Lower leg skin (tissue), 4 donors: ENCODE measurements at places on chromosomes 13 and 19.
A peak's percentile ranks its signal among the peaks of the same experiment; 100 is the strongest.

DNA sequence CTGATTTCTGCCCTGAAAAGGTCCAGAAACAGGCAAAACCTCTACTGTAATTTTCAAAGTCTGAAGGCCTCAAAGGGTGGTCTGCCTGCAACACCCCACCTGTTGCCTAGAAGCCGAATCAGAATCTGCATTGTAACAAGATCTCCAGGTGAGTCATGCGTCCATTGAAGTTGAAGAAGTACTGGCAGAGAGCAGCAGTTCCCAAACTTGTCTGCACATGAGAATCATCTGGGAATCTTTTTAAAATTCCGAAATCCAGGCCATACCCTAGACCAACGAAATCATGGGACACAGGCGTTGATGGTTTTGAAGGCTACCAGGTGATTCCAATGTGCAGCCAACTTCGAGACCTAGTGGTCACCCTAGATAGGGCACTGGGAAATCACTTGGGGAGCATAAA, 16.0 kb upstream of the CLN5 start:
- no peak for DNase-seq

- no peak for DNase-seq
Measured at GRCh38 chr19:40261631-40262030, 23.5 kb downstream of the AKT2 start.

DNA sequence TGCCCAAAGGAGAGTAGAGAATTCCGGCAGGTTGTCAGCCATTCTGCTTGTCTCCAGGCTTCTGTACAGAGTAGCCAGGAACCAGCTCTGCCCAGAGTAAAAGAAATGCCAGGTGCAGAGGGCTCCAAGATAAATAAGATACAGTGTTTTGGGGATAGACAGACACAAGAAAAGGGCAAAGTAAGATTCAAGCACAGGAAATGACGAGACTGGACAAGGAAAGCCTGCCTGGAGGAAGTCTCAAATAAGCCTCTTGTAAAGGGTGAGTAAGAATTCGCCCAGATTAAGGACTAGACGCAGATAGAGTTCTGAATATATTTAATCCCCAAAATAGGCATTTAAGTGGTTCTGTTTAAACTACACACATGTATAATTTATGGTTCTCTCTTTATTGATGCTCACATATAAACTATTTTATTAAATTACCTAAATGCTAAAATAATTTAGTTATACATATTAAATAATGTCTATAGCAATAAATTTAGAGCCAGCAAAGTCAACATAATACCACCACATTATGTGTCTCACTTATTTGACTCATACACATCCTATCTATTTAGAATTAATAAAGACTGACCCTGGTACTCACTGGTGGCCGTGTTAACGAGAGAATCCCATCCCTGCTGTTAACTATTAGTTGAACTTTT, 98.4 kb upstream of the RAP2A start:
- DNase-seq, result no peak

DNA sequence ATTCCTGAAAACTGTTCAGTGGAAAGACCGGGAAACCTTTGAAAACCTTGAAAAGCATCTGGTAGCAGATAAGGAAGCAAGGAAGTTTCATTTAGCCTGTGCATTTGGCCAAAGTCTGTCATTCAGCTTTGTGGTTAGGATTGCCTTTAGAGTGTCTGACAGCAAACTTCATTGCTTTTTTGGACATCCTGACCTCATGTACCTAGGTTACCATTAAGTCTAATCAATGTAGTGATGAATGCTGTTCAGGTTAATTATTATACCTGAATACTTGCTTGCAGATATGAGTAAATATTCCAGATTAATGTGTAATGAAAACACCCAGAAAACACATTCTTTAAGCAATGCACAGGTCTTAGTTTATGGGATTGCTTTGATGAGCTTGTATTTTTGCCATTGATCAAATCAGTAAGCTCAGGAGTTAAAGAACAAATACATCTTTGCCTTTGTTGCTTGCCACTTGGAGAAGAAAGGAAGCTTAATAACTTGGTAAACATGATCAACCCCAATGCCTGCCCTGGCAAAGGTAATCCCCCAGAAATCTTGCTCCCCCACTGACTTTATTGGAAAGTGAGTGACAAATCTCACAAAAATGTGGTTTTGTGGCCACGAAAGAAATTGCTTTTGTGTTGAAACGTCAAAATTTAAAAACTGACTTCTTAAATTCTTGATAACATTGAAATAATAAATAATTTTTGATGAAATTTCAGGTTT, 87.4 kb downstream of the SLC15A1 start:
- DNase-seq, result no peak

DNA sequence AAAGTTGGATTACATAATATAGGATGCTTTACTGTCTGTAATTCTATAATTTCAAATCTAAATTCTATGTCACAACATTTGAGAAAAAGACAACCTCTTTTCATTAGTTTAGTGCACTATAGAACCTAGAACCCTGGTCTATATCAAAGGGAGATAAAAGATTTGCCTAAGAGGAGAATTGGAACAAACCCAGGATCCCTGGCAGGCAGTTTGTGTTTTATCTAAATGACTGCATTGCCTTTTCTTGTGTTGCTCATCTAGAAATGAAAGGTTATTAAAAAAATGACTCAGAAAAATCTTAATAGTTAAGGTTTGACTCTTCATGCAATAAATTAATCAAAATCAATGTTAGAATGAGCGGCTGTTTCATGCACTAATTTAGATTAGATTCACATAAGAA, 96.7 kb downstream of the PCDH9 start:
- DNase-seq, result no peak

- no peak for DNase-seq
Measured at GRCh38 chr13:21076253-21076652, 14.9 kb upstream of the LATS2 start.

DNA sequence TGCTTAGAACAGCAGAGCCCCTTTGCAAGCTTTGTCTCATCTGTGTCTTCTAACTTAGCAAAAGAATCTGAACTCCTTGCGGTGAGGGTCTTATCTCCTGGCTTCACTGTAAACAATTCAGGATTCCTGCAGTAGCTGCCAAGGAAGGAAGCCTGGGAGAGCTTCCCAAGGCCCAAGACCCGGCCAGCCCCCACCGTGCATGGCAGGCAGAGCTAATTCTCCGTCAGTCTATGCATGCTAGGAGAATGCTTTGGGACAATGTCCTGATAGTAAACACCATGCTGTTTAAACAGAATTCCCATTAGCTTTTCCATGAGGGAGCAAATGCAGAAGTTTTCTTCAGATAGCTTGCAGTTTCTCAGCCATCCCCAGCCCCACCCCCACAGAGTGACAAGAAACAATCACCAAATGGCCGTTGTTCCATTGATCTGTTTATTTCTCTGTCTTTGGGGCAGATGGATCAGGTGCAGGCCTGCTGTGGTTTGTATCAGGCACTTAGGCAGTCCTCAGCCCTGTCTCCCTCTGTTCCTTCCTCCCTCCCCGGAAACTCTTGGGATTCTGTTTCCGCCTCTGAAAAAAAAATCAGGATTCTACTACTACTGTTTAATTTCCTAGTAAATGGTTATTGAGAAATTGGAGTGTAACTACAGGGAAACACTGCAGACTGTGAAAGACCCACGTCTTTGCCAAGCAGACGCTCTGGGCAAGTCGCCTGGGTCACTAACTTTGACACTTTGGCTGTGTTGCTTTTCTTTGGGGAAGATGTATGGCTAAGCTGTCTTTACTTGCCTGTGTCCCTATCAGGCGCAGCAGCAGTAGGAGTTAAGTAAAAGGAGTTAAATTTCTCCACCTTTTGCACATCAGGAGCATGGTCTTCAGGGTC, 40.7 kb upstream of the SPATA13 start:
- DNase-seq, result no peak

DNA sequence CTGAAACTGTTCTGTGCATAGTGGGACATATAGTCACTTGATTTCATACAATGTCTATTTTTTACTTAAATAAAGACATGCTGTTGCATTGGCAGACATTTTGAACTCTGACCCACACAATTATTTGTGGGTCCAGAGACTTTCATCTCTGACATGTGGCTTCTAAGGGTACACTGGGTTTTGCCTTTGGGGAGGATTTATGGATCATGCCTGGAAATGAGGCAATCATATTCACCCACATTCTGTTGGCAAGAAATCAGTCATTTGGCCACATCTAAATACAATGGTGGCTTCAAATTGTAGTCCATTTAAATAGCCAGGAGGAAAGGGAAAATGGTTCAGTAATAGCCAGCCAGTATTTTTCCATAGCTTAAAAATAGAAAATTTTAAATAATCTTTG, 238.3 kb upstream of the KLF12 start:
- no peak for DNase-seq

DNA sequence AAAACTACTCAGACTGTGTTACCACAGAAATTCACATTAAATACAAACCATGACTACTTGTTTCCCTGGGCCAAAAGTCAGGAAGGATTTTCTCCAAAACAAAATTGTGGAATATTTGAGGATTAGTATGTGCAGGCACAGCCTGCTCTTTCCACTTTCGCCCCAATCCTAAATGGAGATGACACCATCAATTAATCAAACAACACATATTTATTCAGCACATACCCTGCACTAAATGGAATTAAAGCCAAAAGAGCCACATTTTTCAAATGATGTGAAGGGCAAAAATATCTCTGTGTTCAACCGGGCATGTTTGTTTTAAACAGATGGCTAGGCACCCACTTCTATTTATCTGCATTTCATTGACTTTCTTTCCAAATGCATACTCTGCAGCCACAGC, 523.1 kb downstream of the DCT start:
- no peak for DNase-seq

DNA sequence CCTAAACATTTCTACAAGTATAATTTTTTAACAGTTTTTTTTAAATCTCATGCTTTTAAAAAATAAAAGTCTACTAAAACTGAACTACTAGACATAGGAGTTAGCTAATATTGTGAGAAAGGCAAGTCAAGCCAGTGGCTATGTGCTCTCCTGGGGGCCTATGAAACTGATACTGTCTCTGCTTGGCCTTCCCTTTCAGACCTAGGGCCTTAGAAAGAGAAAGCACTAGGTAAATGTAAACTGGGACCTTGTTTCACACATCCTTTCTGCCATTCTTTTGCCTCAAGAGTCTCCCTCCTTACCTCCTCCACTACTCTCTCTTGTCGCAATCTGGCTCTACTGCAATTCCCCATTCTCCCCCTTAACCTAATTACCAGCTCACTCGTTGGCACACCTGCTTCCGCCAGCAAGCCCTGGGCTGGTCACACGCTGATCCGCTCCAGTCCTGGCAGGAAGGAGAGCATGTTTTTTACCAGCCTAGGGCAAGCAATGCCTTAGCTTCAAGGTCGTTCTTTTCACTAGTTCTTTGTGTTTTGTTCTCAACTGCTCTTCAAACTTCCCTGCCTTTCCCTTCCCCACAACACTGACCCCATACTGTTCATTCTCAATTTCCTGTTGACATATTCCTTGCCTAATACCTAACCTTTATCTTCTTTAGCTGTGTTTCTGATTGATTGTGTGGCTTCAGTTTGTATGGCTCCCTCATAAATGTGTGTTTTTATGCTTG, 23.1 kb downstream of the TBC1D4 start:
- peak; percentile 39 for DNase-seq

DNA sequence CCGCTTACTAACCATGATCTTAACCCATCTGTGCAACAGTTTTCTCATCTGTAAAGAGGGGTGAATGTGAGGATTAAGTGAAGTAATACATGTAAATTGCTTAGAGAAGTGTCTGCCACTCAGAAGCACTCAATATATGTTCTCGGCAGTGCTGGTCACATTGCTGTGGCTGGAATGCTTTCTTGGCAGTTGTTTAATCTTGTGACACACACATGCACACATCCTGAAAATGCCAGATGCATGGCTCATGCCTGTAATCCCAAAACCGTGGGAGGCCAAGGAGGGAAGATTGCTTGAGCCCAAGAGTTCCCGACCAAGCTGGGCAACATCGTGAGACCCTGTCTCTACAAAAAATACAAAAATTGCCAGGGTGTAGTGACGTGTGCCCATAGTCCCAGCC, 4.9 kb upstream of the DMKN start:
- no peak for DNase-seq

DNA sequence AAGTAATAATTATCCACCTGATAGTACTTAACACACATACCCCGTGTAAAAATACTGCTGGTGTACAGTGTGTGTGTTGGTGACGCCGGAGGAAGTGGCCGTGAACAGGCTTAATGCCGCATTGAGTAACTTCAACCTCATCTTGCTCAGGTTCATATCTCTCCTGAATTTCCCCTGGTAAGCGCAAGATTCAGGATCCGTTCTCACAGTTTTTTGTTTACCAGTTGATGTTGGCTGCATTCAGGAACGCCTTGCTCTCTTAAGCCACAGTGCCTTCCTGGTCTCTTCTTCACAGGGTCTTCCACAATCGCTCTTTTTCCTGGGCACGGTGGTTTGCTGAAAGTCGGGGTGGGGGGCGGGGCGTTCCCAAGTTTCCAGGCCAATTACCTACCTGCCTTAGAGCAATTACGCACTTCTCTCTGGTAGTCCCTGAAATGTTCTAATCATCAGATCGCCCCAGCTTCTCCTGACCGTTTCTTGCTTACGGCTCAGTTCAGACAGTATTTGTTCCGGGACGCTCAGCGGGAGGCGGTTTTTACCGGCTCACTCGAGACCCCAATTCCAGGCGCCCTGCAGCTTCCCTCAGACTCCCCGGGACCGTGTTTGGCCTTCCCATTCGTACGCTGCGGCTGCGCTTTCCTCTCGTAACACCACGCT, 706 bp upstream of the DNAJC3 start:
- peak; percentile 85 for DNase-seq

DNA sequence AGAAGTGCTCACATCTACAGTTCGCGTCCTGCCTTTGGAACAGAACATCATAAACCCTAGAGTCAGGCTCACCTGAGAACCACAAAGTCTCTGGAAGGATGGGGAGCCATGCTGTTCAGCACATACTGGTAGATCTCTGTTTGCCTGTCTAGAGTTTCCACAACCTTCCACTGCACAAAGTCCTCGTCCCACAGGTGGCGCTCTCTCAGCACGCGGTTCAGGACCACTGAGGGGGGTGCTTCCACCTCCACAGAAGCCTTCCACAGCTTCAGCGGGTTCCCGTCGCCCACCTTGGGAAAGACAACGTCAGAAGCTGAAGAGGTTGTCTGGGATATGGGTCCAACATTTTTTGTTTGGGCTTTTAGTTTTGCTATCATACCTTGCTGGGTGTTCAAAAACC, 93.6 kb downstream of the KL start:
- no peak for DNase-seq

GRCh38 chr19:54418930-54419800, 3.9 kb downstream of the TTYH1 start:
- DNase-seq, result no peak

GRCh38 chr19:5271145-5271544, 69.5 kb downstream of the PTPRS start:
- DNase-seq, result no peak

DNA sequence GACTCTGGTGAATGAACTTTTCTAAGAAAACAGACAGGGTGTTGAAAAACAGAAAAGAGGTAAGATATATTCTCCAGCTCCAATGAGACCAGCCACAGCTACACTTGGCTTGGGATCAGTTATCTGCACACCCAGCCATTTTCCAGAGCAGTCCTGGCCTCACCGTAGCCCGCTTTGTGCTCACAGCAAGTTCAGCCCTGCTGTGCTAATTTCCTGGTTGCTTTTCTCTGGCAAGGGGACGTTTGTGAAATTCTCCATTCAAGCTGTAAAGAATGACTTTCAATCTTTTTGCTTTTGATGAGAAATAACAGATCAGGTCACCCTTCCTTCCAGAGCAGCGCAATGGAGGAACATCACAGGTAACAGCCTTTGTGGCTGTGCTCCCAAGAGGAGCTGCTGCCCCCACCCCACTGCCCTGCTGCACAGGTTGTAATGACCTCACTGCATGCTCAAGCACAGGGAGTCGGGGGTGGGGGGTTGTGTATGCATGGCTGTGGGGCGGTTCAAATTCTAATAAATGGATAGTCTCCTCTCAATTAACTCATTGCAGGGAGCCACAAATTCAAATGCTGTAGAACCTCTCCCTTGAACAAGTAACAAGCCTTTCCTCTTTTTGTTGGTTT, 516.6 kb upstream of the NBEA start:
- DNase-seq, result no peak
